H1 (cell line): ENCODE measurements at places on chromosomes 13 and 19.

GRCh38 chr13:32905063-32905863 is 111.0 kb upstream of the KL start:
- no peak for DNase-seq

DNA sequence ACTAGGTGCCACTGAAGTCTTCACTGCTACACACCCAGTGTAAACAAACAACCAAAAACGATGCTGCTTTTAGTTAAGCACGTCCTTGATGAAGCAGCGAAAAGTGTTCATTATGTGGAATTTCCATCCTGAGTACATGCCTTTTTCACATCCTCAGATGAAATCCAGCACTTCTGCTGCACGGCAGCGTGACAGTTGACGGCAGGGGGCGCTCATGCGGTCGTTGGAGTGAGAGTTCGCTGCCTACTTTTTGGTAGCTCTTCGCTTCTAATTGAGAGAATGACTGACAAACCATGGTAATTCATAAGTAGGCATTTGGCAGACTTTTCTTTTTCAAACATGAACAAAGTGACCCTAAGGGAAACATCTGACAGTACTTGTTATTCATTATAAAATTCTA is 1124.9 kb downstream of the EFNB2 start:
- peak; percentile 10 for DNase-seq

DNA sequence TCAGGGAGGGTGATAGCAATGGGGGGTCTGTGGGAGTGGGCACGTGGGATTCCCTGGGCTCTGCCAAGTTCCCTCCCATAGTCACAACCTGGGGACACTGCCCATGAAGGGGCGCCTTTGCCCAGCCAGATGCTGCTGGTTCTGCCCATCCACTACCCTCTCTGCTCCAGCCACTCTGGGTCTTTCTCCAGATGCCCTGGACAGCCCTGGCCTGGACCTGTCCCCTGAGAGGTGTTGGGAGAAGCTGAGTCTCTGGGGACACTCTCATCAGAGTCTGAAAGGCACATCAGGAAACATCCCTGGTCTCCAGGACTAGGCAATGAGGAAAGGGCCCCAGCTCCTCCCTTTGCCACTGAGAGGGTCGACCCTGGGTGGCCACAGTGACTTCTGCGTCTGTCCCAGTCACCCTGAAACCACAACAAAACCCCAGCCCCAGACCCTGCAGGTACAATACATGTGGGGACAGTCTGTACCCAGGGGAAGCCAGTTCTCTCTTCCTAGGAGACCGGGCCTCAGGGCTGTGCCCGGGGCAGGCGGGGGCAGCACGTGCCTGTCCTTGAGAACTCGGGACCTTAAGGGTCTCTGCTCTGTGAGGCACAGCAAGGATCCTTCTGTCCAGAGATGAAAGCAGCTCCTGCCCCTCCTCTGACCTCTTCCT is 9.3 kb upstream of the CEACAM7 start:
- DNase-seq = no peak

GRCh38 chr13:29749401-29750182 is 100.8 kb downstream of the UBL3 start:
- DNase-seq = no peak

DNA sequence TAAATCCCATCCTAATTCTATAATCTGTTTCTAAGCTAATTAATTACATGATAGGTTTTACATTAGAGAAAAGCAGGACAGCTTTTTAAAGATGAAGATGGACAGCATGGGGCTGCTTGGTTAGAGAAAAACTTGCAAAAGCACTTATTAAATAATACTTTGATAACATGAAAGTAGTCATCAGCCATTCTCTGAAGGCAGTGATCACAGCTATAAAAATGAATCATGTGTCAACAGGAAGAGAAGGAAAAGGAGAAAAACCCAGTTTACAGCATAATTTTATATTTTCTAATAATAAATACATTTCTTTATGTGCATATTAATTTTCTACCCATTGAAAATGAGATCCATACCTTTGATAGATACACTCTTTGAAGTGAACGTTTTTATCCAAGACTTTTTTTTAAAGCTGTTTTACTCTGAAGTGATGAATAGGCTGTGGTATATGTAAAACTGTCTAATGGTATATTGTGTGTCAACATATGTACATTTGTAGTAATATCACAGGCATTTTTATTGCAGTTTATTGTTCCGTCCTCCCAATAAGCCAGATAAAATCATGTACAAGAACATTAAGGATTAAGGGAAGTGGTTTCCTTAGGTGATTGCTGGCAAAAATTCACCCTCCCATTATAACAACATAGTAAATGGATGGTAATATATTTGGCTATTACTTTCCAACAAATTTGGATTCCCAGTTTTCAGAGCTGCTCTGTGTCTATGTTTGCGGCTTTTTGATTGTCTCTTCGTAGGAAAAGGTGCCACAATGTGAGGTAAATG is 1.3 kb upstream of the KLF5 start:
- DNase-seq = no peak
